ENCODE measurements at places on chromosomes 4 and X. TPM values are rescaled to one million over a fixed set of nuclear protein-coding genes. Genes with fewer than 3 reads are reported as not detected.

Gene VEGFC
- total RNA-seq: 1.4 TPM

- no peak for DNase-seq
- peaks cover 9% of the 10 kb centered on the region for H3K36me3 ChIP-seq
- H3K4me3 ChIP-seq: no peak overlapping the region
- no peaks in the 10 kb centered on the region for H3K4me1 ChIP-seq
- H3K27ac ChIP-seq: no peak overlapping the region
These were observed 45.8 kb upstream of the MSANTD1 start for GRCh38 chr4:3202836-3203820.

DNA sequence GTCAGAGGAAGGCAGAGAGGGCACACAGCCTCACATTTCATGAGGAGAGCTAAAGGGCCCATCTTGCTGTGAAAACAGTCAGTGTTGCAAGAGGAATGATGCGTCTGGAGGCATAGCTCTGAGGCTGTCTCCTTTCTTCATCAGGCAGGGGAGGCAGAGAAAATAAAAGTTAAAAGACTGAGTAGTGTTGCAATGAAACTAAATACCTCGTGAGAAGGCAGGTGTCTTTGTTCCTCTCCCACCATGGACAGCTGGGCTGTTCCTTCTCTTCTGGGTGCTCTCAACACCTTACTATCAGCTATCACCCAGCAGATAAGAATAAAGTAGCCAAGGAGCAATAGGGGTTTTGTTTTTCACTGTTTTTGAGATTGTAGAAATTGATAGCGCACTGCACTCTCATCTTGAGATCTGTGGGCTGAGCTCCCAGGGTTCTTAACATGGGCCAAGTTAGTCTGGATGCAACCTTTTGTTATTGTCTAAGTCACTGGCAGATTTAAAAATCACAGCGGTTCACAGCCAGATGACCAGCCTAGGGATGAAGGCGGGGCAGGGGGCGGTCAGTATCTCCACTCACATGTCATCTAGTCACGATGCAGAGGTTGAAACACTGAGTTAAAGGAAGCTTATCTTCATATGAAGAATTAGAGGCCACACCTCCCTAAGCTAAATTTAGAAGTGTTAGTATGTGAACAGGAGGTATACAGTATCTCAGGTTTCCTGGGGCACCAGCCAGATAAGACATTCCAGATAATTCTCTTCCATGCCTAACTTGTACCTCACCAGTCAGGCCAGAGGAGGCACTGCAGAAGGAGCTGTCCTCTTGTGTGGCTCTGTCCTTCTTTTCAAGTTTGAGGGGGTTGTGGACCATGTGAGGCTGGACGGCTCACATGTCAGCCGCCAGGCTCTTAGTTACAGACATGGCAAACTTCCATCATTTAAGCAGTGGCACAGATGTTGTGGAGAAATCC, 36.9 kb downstream of the PARM1 start:
- no peak overlapping the region for H3K4me3 ChIP-seq
- peak; percentile 46 for DNase-seq
- no peak overlapping the region for H3K27ac ChIP-seq
- no peaks in the 10 kb centered on the region for H3K27me3 ChIP-seq
- H3K36me3 ChIP-seq: no peaks in the 10 kb centered on the region
- no peaks in the 10 kb centered on the region for H3K4me1 ChIP-seq

GRCh38 chrX:5278908-5279307, 949.8 kb downstream of the NLGN4X start:
- no peaks in the 10 kb centered on the region for H3K4me1 ChIP-seq
- no peaks in the 10 kb centered on the region for H3K27me3 ChIP-seq
- H3K4me3 ChIP-seq: no peak overlapping the region
- H3K27ac ChIP-seq: no peak overlapping the region
- no peak for DNase-seq
- no peaks in the 10 kb centered on the region for H3K36me3 ChIP-seq

DNA sequence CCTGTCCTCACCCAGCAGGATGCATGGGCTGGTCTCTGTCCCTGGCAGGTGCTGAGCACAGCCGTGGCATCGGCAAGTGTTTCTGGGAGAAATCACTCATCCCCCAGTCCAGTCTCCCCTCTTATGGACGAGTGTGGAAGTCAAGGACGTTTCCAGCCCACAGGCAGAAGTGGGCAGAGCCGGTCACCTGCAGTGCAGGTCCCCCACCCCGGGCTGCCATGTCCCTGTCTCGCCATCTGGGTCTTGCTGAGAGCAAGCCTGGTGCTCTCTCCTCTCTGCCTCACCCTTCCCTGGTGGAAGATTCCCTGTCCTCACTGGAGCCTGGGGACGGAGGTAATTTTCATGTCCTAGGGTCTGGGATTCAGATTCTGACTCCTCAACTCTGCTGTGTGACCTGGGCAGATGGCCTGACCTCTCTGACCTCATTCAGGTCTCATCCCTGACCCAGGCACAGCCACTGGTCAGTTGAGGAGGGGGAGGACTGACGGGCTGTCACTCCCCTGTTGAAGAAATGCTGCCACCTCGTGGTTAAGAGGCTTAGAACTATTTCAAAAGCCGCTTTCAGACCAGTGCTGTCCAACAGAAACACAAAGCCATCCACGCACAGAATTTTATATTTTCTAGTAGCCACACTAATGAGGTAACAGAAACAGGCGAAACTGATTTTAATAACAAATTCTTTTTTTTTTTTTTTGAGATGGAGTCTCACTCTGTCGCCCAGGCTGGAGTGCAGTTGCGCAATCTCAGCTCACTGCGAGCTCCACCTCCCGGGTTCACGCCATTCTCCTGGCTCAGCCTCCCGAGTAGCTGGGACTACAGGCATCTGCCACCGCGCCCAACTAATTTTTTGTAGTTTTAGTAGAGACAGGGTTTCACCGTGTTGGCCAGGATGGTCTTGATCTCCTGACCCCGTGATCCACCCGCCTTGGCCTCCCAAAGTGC, 1.8 kb downstream of the CPZ start:
- peaks cover 19% of the 10 kb centered on the region for H3K4me1 ChIP-seq
- no peaks in the 10 kb centered on the region for H3K36me3 ChIP-seq
- H3K27ac ChIP-seq: no peak overlapping the region
- H3K27me3 ChIP-seq: 0 out of 2 replicates have a peak, but pooled peaks cover 3% of the 10 kb centered on the region
- peak overlapping the region; percentile 78 for H3K4me3 ChIP-seq

GRCh38 chr4:20395160-20395773, 143.6 kb downstream of the SLIT2 start:
- no peaks in the 10 kb centered on the region for H3K27me3 ChIP-seq
- H3K27ac ChIP-seq: no peak overlapping the region
- no peaks in the 10 kb centered on the region for H3K4me1 ChIP-seq
- no peak overlapping the region for H3K4me3 ChIP-seq
- peak; percentile 43 for DNase-seq
- no peaks in the 10 kb centered on the region for H3K36me3 ChIP-seq

- no peak for DNase-seq
- H3K36me3 ChIP-seq: no peaks in the 10 kb centered on the region
- no peak overlapping the region for H3K4me3 ChIP-seq
- peaks cover 3% of the 10 kb centered on the region for H3K4me1 ChIP-seq
- H3K27me3 ChIP-seq: no peaks in the 10 kb centered on the region
These were observed 4.3 kb downstream of the RHOH start for GRCh38 chr4:40200875-40201801.

DNA sequence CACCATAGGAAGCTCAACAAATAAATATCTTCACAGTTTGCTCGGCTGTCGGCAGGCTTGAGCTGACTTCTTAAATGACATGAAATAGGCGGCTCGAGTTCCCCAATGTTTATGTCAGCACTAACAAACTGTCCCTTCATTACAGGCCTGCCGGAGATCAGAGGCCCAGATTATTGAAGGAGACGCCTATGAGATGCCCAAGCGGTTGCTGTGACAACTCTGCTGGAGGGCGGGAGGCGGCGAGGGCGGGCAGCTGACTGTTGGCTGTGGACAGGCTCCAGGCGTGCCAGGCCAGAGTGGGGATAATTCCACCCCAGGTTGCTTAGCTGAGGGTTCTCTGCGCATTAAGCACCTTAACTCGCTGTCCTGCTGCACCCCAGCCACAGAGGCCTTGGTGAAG, 39.2 kb upstream of the MSX1 start:
- no peak overlapping the region for H3K27ac ChIP-seq
- no peaks in the 10 kb centered on the region for H3K27me3 ChIP-seq
- H3K4me3 ChIP-seq: no peak overlapping the region
- no peak for DNase-seq

DNA sequence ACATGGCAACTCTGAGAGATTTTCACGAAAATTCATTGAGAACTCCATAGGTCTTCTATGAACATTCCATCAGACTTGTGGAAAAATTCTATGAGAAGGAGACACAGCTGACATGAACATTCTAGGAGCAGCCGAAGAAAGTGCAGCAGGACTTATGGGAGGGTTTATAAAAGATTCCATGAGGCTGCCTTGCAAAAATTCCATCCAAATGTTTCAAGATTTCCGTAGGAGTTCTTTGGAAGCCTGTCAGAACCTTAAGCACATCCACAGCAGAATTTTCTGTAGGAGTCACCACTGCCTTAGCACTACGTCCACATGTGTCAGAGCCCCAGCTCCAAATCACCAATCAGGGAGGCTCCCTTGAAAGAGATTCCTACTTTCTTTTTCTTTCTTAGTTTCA, 67.0 kb upstream of the MSX1 start:
- H3K27ac ChIP-seq: no peak overlapping the region
- DNase-seq: no peak
- no peaks in the 10 kb centered on the region for H3K36me3 ChIP-seq
- no peak overlapping the region for H3K4me3 ChIP-seq

DNA sequence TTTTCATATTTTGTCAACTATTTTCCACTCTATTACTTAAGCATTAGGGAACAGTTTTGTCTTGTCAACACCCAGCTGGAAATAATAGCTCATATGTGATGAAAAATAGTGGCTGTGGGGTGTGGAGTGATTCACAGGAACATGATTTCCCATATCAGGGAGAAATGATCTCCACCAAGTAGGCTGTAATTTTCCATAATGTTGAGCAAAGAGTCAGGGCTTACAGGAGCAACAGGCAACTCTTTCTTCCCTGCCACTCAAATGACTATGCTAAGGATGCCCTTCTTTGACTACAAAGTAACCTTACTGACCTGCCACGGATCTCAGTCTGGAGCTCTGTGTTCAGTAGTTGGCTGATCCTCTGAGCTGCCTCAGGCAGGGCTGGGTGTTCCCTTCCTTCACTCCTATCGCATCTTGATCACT, 90.0 kb upstream of the GATB start:
- no peaks in the 10 kb centered on the region for H3K36me3 ChIP-seq
- no peak overlapping the region for H3K4me3 ChIP-seq
- H3K27ac ChIP-seq: no peak overlapping the region
- DNase-seq: no peak
- no peaks in the 10 kb centered on the region for H3K4me1 ChIP-seq
- no peaks in the 10 kb centered on the region for H3K27me3 ChIP-seq

DNA sequence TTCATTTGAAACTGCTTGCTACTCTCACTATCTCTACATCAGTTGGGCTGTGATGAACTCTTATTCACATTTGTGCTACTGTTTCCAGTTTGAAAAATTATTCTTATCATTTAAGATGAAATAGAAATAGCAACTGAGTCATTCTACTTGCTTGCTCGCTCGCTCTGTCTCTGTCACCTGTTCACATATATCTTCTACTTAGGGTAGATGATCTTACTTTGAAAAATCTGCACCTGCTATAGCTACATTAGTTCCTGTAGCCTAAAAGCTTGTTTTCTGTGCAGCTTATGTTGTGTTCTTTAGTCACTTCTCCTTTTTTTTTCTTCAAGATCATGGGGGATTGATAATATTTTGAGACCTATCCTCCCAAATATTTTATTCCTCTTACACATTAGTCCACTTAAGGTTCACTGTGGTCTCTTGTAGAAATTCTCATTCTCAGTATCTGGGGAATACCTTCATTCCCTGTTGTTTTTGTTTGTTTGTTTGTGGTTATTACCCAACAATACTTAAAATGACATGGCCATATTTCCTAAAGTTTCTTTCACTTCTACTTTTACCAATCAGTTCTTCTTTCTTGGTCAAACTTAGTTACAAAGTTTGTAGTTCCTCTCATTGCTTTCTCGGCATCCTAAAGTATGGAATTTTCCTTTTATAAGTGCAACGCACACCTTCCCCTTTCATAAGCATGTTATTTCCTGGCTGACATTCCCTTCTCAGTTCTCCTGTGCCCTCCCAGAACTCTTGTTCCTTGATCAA, 36.5 kb downstream of the CLCN5 start:
- no peaks in the 10 kb centered on the region for H3K27me3 ChIP-seq
- H3K36me3 ChIP-seq: no peaks in the 10 kb centered on the region
- H3K4me1 ChIP-seq: no peaks in the 10 kb centered on the region
- no peak for DNase-seq
- no peak overlapping the region for H3K27ac ChIP-seq

DNA sequence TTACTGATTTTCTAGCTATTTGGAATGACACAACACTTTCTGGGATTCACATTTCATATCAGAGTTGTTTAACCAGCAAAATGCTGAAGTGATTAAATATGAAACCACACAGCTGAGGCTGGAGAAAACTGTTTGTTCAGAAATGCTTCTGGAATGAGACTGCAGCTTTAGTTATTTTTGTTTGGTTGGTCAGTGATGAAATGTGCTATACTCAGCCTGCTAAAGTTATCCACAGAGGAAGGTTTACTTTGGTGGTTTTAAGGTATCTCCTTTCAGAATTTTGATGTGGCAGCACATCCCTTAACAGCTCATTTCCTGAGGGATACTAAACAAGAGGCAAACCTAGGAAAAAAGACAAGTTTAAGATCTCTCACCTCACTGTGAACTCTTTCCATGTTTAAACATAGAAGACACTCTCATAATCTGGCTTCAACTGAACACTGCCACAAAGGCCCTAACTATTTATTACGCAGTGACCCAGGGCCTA, 106.6 kb upstream of the PDE5A start:
- H3K27me3 ChIP-seq: no peaks in the 10 kb centered on the region
- H3K36me3 ChIP-seq: no peaks in the 10 kb centered on the region
- H3K4me3 ChIP-seq: no peak overlapping the region
- DNase-seq: no peak

DNA sequence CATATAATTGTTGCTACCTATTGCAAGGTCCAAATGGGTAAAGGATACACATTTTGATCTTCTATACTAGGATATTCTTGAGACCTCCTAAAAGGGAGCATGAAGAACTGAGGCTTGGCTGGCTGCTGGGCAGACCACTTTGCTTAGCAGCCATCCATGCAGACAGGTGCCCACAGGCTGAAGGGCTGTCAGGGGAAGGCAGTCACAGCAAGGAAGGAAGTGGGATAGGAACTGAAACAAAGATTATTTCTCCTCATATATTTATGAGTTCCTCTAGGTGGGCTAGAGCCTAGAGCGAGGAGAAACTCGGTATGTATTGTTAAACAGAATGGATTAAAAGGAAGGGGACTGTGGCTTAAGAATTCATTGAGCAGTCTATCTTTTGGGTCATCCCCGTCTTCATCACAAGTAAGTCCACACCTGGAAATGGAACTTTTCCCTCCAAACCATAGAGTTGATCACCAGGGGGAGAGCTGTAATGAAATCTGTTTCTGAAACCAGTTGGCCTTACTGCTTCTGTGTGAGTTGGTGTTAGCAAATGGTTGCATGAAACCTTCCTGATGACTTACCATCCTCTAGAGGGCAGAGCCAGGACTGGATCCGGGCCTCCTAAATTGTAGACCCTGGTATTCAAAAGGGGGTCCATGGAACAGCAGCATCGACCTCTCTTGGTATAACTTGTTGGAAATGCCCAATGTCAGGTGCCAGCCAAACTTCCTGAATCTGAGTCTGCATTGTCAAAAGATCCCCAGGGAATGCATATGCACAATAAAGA, 42.3 kb downstream of the AFF2 start:
- no peak overlapping the region for H3K4me3 ChIP-seq
- no peak overlapping the region for H3K27ac ChIP-seq
- no peaks in the 10 kb centered on the region for H3K36me3 ChIP-seq
- H3K4me1 ChIP-seq: peaks cover 2% of the 10 kb centered on the region
- DNase-seq: no peak

Gene EPGN
- total RNA-seq: not detected

Gene NDST4
- not detected for total RNA-seq
